NCI-H460 (cell line): ENCODE measurements at places on chromosomes 2 and 18.

GRCh38 chr2:58762176-58762781 lies 521.2 kb upstream of the FANCL start:
- DNase-seq, result peak; percentile 67

DNA sequence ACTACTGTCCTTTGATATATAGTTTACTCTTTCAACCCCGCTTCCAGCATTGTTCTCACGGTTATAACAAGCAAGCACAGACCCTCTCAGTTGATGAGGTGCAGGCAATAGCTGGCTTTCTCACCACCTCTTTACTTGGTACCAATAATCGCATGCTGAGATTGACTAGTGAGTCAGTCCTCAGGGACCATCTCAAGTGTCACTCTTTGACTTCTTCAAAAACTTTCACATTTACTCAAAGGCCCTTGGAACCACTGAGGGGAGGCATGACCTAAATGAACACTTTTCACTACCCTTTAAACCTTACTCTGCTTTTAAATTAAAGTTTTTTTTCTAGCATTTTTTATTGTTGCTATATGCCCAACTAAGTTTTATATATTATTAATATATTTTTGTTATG lies 101.8 kb downstream of the DAW1 start:
- no peak for DNase-seq

DNA sequence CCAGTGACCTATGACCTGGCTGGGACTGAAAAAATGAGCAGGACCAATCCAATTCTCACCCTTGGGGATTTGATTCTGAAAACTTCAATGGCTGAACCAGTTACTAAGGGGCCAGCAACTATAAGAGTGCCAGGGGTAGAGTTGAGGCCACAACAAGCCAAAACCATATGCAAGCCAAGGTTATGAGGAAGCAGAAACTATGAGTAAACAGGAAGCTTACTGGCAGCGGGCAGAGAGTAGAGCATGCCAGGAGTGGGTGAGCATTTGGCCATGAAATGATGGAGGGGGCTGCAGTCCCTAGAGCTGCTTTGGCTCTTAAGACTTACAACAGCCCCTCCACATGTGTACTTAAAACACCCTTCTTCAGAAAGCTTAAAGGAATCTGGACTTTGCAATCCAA lies 82.4 kb downstream of the RBMS1 start:
- no peak for DNase-seq

GRCh38 chr2:31401580-31401979 lies 13.0 kb downstream of the XDH start:
- DNase-seq, result no peak

GRCh38 chr2:219245899-219246230 lies 586 bp downstream of the STK16 start:
- no peak for DNase-seq

GRCh38 chr2:215363039-215363438 lies 51.2 kb downstream of the ATIC start:
- no peak for DNase-seq

DNA sequence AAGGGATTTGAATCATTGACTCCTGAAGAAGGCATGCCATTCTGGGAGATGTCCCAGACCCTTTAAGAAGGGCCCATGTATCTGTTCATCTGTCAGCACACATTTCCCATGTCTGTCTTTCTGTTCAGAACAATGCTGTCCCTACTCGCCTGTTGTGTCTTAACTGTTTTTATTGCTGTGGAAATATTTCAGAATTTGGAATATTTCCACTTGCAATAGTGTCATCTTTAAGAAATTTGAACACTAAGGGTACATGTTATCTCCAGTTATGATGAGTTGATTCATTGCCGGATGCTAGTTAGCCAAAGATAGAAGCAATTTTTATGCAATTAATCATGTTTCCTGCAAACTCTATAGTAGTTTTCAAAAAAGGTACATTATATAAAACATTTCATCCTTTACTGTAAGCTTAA lies 36.9 kb upstream of the NT5C1B start:
- no peak for DNase-seq

- no peak for DNase-seq
Observed at GRCh38 chr2:192645811-192646598, 451.3 kb upstream of the TMEFF2 start.

DNA sequence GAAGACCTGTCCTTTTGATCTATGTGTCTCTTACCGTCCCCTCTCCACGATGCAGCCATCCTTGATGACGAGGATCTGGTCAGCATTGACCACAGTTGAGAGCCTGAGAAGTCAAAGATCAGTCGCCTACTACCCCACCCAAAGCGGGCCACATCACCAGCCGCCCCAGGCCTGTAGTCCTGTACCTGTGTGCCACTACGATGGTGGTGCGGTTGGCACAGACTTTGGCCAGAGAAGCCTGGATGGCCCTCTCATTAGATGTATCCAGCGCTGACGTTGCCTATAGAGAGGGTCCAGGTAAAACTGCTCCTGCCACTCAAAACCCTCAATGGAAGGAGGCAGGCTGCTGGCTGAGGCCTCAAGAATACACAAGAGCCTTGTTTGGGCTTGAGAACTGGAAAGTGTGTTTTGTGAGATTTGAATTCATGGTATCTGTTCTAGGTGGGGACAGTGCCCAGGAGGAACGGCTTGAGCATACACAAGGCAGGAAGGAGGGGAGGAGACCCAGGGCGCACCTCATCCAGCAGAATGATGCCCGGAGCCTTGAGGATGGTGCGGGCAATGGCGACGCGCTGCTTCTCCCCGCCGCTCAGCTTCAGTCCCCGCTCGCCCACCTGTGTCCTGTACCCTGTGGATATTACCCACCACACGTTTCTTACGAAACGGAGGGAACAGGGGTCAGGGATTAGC lies 3.8 kb downstream of the ZFAND2B start:
- no peak for DNase-seq

DNA sequence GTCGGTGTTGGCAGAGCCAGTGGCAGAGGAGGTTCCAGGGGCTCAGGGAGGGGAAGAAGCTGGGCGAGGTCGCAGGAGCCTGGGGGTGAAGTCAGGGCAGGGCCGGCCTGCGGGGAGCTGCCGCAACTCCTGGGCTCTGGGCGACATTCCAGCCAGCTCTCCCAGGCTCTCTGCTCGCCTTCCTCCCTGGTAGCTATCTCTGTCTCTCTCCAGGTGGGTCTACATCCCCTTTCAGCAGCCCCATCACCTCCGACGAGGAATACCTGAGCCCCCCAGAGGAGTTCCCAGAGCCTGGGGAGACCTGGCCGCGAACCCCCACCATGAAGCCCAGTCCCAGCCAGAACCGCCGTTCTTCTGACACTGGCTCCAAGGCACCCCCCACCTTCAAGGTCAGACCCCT lies 27.0 kb downstream of the SPEG start:
- no peak for DNase-seq

DNA sequence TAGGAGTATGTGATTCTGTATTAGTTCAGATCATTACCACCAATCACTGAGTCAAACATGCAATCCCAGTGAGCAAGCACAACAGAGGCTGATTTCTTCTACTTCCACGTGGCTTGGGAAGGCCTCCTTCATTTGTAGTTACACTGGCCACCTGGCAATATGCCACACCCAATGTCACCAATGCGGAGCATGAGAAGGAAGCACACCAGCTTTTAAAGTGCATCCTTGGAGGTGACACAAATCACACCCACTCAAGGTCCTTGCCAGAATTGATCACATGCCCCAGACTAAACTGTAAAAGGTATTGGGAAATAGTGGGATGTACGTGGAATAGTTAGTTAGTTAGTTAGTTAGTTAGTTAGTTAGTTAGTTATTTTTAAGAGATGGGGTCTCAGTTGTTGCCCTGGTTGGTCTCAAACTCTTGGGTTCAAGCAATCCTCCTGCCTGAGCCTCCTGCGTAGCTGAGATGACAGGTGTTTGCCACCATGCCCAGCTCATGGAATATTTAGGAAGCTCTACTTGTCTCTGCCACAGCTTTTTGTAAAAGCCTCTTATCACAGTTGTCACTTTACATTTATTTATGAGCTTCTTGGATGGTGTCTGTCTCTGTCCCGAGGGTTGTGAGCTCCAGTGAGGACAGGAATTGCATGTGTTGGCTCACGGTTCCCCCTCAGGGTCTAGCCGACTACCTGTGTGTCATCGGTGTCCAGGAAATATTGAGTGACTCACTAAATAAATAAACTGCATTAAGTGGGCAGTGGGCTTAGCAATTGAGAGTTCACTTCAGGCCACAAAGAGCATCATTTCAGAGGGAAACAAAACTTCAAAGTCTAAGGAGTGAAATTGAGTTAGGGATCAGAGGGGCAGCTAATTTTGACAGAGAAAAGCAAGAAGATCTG lies 28.1 kb upstream of the CAB39 start:
- DNase-seq, result no peak

DNA sequence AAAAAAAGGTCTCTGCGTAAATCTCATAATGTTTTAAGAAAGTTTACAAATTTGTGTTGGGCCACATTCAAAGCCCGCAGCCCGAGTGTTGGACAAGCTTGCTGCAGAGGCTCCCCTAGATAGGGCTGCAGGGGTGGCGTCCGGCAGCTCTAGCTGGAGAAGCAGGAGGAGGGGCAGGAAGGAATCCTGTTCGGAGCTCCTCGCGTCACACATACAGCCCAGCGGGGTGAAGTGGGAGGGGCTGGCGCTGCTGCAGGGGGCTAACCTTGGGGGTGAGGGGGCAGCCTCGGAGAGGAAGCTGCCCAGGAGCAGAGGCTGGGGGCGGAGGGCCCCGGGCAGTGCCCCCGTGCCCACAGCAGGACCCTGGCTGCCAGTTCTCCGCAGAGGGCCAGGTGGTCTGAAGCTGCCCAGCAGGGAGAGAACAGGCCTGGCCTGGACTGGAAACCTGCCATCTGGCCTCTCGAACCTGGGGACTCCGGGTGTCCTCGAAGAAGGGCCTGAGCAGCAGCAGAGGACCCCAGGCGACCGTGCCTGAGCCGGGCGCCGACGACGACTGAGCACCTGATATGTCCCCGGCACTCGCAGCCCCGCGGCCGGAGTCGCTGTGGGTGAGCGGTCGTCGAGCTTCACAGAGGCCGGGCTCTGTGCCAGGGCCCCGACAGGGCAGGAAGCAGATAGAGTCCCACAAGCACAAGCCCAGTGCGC lies 2.6 kb upstream of the GPR35 start:
- no peak for DNase-seq

GRCh38 chr2:44918095-44918775 lies 23.3 kb upstream of the SIX3 start:
- DNase-seq, result no peak

DNA sequence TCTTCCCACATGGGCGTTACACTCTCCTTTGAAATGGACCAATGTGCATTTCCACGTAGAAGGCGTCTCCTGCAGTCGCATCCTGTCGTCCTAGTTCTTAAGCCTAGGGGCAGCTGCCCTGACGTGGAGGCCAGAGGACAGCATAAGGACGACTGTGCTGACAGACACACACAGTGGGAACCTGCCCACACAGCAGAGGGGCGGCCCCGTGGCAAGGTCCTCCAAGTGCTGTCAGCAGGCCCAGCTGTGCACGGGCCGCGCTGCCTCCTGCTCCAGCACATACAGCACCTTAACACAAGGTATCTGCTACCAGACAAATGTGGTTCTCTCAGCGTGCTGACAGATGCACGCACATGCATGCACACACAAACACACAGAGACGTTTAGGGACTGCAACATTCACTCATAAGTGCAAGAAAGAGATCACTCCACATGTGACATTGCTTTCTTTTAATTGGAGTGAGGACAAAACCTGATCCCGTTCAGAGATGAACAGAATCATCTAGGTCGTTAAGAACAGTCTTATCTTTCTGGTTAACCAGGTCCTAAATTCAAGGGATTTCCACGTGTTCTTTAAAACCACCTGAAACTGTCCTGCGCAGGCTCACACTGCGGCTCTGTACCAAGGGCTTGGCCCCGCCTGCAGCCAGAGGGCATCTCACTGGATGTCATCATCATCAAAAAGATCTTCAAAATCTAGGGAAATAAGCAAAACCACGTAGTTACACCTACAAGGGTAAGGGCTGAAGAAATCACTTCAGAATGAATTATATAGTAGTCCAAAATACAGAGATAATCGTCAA lies 5.5 kb downstream of the COPS9 start:
- no peak for DNase-seq

GRCh38 chr2:215771241-215771640 lies 242.1 kb downstream of the MREG start:
- no peak for DNase-seq

DNA sequence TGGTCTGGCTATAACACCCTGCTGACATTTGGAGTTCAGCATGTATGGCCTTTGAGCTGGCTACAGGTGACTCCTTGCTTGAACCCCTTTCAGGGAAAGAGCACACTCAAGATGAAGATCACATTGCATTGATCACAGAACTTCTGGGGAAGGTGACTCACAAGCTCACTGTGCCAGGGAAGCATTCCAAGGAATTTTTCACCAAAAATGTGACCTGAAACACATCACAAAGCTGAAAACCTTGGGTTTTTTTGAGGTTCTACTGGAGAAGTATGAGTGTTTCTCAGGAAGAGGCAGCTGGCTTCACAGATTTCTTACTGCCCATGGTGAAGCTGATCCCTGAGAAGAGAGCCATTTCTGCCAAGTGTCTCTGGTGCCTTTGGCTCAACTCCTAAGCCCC lies 879.0 kb downstream of the CBLN2 start:
- no peak for DNase-seq

DNA sequence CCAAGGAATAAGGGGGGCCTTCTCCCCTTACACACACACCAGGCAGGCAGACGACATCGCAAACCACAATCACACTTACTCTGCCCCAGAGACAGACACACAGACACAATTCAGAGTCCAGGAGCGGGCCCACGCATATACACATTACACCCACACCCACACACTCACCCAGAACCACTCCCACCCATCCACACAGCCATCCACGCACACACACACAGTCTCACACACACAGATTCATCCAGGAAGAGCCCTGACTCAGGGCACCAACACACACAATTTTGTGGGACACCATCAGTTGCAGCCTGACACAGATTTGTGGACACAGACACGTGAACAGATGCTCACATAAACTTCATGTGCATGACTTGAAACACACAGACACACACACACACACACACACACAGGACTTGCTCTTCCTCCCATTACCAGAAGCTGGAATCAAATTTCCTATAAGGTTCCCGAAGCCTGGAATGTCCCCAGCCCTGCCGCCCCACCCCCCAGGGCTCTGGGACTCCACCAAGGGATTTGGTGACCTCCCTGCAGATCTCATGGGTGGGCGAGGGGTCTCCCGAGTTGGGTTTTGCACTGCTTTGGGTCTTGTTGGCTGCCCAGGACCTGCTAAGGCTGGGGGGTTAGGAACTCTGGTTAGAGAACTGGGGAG lies 23.5 kb downstream of the TNS1 start:
- no peak for DNase-seq

DNA sequence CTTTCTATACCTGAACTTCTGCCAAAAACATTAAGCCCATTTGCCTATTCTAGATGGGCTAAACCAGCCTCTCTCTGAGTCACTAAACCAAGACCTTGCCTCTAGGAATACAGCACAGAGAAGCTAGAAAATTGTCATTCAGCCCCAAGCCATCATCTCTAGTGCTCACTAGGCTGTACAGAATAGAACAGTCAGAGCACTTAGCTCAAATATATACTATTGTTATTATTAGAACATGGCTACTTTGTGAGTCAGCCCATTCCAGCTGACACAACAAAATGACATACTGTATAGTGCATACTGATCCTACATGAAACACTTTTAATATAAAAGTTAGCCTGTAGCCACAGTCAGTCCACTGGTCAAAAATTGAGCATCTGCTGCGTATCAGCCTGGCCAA lies 418.8 kb downstream of the NRXN1 start:
- DNase-seq, result no peak
